ENCODE measurements at places on chromosomes 13 and 19.
A peak's percentile ranks its signal among the peaks of the same experiment; 100 is the strongest.

DNA sequence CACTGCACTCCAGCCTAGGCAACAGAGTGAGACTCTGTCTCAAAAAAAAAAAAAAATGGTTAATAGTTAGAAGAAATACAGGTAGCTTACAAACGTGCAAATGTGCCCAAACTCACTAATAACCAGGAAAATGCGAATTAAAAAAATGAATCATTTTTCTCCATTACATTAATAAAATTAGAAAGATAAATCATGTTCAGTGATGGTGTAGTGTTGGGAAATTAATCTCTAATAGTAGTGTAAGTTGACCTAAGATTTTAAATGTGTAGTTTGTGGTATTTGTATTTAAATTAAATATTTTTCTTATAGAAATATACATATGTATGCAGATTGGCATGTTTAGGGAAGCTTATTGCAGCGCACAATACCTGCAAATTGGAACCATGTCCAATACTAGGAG lies 57.6 kb downstream of the PCCA start:
- DNase-seq = no peak

GRCh38 chr13:111663505-111663904 lies 343.1 kb downstream of the TEX29 start:
- DNase-seq = no peak

GRCh38 chr19:2343289-2343982 lies 15.0 kb downstream of the SPPL2B start:
- no peak for DNase-seq

- no peak for DNase-seq
Measured at GRCh38 chr19:29292153-29292552, 79.2 kb upstream of the UQCRFS1 start.

DNA sequence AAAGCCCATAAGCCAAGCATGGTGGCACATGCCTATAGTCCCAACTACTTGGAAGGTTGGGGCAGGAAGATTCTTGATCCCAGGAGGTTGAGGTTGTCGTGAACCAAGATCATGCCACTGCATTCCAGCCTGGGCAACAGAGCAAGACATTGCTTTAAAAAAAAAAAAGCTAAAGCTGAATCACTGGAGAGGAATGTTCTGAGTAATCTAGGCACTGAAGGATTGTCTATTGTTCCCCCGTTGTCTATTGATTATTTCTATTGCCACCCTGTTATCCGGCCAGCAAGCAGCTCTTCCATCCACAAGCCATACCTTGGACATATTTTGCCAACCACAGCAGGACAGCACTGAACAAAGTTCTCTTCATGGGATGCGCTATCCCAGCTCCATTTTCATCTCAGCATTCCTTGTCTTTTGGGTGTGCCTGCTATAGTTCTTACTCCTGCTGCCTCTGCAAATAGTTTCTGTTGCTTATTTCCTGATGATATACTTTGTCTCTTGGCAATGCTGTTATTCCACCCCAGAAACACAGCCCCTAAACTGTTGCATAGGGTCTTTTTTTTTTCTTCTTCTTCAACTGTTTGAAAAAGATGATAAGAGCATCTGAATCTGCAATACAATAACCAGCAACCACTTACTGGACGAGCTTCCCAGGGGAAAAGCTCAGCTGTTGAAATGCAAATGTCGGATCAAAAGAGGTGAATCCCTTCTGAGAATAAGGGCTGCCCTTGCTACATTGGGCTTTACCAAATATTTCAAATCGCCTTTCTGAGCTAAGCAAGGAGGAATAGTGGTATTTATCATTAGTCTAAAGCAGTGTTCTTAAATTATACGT lies 22.2 kb upstream of the SIAH3 start:
- no peak for DNase-seq

GRCh38 chr19:35000647-35001501 lies 751 bp downstream of the GRAMD1A start:
- peak; percentile 53 for DNase-seq

GRCh38 chr19:4774136-4774535 lies 17.4 kb upstream of the FEM1A start:
- no peak for DNase-seq

- DNase-seq = no peak
Measured at GRCh38 chr13:44619651-44620050, 43.5 kb upstream of the TSC22D1 start.

- no peak for DNase-seq
Measured at GRCh38 chr13:97726664-97727280, 226.7 kb upstream of the IPO5 start.

DNA sequence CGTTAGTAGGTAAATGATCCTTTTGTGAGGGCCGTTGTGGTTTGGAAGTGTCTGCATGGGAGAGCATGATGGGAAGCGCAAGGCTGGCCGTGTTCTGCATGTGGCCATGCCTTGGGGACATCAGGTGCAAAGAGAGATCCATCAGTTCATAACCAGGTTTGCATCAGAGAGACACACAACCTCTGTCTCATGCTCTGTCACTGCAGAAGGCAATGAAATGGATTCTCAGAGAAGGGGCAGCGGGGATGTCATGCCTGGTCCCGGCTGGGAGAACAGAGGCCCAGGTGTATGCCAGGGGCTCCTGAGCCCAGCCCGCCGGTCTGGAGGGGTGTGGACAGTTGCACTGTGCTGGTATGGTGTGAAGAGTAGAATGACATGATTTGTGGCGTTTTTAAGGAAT lies 60.2 kb downstream of the GGACT start:
- no peak for DNase-seq

- no peak for DNase-seq
Measured at GRCh38 chr13:61111529-61111928, 304.1 kb downstream of the PCDH20 start.

- no peak for DNase-seq
Measured at GRCh38 chr19:2527686-2528085, 51.8 kb downstream of the GADD45B start.

GRCh38 chr13:43074824-43075510 lies 51.6 kb downstream of the DNAJC15 start:
- DNase-seq = no peak

DNA sequence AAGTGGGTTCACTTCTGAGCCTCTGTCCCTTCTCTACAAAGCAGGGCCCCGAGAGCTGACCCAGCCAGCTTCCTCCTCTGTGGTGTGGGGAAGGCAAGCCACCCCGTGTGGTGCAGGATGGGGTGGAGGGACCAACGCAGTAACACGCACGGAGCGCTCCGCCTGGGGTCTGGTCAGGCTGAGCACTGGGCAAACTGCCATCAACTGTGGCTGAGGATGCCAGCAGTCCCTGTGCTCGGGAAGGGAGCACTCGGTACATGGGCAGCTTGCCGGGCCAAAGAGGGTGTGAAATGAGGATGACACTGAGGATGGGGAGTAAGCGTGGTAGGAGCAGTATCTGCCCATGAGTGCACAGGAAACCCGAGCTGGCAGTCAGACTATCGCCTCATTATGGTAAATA lies 7.6 kb upstream of the GMIP start:
- no peak for DNase-seq

DNA sequence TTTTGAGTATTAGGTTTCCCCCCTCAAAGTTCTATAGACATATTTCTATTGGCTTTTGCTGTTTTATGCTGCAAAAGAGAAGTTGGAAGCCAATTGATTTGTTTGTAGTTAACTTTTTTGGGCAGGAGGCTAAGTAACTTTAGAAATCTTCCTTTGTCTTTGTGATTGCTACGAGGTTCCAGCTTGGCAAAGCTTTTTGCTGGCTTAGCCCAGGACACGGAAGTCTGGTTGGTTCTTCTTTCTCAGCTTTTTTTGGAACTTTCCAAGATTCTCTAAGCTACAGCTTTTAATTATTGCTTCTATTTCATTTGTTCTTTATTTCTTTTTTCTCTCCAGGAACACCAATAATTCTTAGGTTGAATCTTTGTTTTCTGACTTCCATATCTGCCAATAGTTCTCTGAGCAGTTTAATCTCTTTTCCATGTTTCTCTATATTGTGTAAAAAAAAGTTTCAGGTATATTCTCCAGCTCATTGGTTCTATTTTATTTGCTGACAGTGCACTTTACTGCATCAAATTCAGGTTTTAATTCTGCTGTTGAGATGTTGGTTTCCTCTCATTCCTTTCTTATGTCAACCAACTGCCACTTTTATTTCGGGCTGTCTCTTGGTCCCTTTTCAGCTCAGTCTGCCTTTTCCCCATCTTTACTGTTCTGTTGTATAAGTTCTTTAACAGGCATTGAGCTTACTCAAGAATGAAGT lies 27.8 kb downstream of the MBNL2 start:
- DNase-seq = no peak

- DNase-seq = no peak
Measured at GRCh38 chr19:56306016-56306415, 8.6 kb downstream of the ZSCAN5A start.

DNA sequence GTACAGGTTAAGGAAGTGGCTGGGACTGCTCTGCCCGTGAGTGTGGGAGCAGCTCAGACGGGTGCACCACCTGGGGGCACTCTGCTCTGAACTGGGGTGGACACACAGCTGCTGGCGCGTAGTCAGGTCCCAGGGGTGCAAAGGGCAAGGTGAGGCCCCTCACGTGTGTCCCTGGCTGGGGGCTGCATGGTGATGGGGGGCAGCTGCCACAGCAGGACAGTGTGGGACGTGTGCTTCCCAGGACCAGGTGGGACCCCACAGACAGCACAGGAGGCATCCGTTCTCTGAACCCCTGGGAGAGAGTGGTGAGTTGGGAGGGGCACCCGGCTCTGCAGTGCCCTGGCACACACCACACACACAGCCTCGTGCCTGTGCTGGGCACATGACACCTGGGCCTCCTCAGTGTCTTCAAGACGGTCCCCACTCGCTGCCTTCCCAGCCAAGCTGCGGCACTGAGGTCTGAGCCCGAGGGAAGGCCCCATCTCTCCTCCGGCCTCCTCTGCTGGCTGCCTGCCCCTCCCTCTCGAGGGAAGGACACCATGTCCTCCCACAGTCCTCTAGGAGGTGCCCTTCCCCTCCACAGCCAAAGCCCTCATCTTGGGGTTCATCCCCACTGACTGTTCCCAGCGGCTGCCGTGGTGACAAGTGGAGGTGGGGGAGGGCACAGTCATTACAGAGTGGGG lies 24.7 kb downstream of the CILP2 start:
- DNase-seq = no peak

- no peak for DNase-seq
Measured at GRCh38 chr19:47074621-47075020, 26.2 kb upstream of the TMEM160 start.

- peak; percentile 43 for DNase-seq
Measured at GRCh38 chr13:50106559-50106958, 91.3 kb downstream of the KCNRG start.

- no peak for DNase-seq
Measured at GRCh38 chr13:31018511-31018910, 86.1 kb downstream of the TEX26 start.

DNA sequence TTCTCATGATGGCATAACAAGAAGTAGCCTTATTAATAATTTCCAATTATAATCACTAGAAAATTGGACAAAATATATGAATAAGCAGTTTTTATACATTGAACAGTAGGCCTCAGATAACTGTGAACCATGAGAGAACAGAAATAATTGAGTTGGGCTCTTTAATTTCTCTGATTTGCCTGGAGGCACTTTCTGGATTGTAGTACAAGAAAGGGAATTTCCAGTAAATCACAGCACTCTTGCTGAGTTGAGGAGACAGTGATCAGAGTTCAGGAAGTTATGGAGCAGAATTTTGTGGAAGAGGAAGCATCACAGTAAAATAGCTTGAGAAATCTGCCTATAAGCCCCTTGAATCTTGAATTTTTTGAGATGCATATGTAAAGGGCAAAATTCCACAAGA lies 216.2 kb downstream of the MAB21L1 start:
- no peak for DNase-seq

DNA sequence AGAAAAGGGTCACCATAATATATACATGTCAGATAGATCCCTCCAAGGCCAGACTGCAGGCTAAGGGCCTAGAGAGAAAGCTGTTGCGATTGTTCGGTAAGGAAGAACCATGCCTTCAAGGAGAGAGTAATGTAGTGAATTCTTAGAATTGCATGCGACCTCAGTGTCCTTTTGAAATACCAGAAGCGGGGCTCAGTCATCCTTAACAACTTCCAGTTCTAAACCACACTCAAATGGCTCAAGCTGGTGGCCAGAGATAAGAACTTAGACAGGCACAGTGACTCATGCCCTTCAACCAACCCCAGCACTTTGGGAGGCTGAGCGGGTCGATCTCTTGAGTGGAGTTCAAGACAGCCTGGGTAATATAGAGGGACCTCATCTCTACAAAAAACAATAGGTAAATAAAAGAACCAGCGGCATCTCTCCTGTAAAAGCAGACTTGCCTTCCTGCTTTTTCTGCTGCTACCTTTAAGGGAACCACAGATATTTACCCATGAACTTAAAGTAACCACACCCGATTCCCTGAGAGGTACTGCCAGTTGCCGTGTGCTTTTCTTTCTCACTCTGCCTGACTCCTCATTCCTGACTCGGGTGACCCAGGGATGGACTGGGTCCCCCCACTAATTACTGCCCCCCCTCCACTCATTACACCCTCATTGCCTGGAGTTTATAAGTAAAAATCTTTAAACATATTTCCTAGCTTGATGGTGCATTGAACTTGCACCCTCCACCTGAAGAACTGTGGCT lies 15.4 kb upstream of the SIGLEC6 start:
- DNase-seq = no peak

DNA sequence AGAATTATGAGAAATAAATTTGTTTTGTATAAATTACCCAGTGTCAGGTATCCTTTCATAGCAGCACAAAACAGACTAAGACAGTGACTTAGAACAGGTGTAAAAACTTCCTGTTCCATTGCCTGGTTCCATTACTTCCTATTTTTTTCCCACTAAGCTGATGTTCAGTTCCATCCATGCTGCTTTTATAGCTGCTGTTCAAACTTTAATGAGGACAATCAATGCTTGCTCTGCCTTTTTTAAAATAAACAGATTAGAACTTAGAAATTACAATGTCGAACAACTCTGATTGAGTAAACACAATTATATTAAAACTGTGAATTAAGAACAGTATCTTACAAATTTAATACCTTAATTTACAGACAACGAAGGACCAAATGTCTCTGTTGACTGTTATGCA lies 818.9 kb downstream of the OLFM4 start:
- DNase-seq = no peak

DNA sequence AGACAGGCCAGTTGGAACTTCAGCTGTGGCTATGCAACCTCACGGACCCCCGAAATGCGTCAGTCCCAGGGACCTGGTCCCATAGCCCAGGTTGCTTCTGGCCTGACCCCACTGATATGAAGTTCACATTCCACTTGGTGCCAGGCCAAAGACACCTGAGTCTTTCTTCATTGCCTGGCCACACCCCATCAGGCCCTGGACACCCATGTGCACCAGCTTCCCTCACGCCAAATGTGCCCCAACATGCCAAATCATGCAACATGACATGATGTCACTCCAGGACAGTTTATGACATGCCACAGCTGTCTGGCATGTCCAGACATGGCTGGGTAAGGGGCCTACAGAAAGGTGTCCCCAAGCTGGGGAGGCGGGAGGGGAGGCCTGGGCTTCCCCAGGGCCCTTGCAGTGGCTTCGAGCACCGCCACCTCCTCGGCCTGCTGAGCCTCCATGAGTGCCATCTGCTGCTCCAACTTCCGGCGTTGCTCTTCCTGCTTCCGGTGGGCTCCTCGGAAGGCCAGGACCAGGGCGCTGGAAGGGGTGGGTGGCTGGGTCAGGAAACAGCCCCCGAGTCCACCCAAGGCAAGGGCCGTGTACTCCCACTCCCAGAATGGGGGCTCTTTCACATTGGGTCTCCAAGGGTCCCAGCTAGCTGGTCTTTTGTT lies 4.3 kb upstream of the NR2F6 start:
- DNase-seq = no peak

Measured in germinal center (tissue), 1 donor.